Mesothelial cell of epicardium (in vitro differentiated cells): ENCODE measurements at places on chromosomes 4 and X.

GRCh38 chrX:40244980-40245379 lies 147.2 kb upstream of the BCOR start:
- no peak for DNase-seq

GRCh38 chr4:146088690-146089089 lies 86.8 kb upstream of the LSM6 start:
- DNase-seq, result no peak

DNA sequence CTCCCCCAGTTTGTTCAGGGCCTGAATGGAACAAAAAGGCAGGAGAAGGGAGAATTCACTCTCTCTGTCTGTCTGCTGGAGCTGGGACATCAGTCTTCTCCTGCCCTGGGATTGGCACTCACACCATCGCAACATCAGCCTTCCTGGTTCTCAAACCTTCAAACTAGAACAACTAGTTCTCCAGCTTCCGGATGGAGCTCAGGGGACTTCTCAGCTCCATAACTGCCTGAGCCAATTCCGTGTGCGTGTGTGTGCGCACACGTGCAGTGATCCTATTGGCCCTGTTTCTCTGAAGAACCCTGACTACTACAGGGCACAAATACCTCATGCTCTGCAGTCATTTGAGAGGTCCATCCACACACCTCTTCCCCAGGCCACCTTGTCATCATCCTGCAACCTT lies 18.7 kb upstream of the MAN2B2 start:
- DNase-seq, result no peak

DNA sequence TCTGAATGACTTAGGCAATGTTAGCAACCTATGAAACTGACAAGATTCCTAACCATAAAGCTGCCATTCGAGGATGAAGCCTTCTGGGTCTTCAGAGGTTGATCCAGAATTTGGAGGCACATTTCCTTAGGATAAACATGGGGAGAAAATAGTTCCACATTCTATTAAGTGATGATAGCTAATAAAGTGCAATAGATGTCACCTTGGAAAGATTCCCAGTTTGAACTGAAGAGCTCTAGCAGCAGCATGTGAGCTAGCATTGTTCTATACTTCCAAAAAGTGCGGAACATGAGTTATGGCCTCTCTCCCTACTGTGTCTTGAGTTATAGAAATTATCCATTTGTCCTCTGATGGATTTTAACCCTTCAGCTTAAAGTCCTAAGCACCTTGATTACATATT lies 991.4 kb upstream of the SLIT2 start:
- no peak for DNase-seq

DNA sequence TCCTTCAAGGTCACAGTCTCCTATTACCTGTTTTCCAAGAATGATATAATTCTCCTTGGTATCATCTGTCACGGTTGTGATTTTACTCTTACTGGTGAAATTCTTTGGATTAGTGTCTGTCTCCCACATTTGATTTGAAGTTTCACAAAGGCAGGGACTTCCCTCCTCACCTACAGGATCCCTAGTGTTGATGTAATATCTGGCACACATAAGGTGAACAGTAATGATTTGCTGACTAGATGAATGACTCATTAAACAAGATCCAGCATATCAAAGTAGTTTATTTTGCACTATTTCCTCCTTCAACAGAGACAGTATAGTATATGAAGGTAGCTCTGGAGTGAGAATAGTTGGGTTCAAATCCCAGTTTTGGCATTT lies 135.3 kb upstream of the IL1RAPL2 start:
- DNase-seq, result no peak

GRCh38 chrX:316351-317325 lies 2.0 kb downstream of the GTPBP6 start:
- no peak for DNase-seq

DNA sequence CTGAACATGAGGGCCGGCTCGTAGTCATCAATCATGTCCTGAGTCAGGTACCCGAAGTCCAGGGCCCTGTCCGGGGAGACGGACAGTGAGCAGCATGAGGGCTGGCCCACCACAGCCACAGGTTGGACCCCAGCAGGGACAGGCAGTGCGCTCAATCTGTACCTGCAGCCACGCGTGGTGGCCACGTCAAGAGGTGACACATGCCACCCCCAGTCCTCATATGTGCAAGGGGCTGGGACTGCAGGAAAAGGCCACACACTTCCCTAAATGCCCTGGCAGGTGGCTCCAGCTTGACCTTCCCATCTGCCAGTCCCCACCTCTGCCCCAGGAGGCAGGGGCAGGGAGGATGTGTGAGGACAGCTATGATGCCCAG lies 73.8 kb upstream of the MXD4 start:
- peak; percentile 14 for DNase-seq

- DNase-seq, result no peak
These were observed 434.4 kb upstream of the FAM47C start for GRCh38 chrX:36573720-36574119.

DNA sequence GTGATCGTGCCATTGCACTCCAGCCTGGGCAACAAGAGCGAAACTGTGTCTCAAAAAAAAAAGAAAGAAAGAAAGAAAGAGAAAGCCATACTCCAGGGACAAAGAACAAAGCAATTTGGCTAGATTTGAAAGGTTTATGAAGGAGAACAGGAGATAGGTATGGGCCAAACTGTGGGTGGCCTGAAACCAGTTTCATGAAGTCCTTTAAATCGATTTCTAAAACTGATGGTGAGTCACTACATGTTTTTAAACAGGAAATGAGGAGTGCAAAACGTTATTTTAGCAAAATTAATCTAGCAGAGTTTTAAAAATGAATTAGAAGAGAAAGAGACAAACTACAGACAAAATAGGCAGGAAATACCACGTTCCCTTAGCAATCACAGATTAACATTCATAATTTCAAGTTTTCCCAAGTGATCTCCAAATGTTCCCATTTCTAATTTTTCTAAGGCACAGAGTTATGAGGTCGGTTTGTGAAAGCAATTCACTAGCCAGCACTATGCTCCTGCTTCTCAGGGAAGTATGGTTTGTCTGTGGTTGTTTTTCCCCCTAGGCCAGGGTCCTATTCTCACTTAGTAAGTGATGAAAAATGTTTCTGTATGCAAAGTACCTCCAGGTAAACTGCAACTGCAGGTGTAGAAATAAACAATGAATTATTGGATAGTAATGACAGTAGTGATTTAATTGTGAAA lies 190.6 kb downstream of the PPP3CA start:
- DNase-seq, result no peak

DNA sequence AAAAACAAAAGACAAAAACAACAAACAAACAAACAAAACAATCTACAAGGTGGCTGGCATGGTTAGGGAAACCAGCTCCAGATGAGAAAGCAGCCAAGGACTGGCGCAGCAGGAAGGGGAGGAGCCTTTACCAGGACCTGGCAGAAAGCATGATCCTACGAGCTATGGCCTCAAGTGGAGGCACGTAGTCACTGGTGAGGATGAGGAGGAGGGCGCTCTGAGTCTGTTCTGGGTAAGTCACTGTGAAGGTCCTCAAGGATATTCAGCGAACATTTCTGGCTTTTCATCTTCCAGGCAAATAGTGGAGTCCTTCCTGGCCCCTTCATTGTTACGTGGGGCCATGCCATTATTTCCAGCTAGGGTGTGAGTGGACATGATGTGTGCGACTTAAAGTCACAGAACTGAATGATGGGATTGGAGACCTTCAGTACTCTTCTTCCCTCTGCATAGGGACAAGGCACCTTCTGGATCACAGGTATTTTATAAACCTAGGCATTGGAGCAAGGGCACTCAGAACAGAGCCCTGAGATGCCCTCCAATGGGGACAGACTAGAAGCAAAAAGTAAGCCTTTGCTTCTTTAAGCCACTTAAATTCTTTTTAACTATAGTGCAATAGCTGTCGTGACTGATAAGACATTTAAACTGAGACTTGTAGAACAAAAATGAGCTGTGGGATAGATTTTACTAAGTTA lies 771.3 kb downstream of the RAB28 start:
- DNase-seq, result no peak

- no peak for DNase-seq
These were observed 728.9 kb downstream of the PCDH18 start for GRCh38 chr4:136803433-136803832.

DNA sequence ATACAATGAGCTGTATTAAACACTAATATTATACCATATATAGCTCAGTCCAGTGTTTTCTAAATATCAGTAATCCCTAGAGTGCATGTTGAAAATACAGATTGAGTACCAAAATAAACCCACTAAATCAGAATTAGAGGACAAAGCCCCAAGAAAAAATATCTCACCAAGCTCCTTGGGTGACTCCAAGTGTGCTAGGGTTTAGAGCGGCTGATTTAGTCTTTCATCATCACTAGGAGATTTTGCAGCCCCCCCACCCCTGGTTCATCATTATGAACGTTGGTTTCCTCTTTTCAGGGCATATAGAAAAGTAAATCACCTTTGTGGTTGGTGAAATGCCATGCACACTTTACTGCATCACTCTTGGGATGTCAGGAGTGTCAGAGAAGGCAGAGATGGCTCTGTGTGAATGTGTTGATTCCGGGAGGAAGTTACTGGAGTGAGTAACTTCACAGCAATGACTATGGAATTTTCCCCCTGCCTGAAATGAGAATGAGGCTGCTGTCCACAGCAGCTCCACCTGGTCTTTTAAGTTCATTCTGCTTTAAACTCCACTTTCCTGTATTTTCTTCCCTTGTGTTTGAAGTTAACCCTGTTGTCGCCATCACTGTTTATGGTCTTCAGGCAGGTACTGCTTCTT lies 25.2 kb upstream of the ANAPC4 start:
- no peak for DNase-seq

DNA sequence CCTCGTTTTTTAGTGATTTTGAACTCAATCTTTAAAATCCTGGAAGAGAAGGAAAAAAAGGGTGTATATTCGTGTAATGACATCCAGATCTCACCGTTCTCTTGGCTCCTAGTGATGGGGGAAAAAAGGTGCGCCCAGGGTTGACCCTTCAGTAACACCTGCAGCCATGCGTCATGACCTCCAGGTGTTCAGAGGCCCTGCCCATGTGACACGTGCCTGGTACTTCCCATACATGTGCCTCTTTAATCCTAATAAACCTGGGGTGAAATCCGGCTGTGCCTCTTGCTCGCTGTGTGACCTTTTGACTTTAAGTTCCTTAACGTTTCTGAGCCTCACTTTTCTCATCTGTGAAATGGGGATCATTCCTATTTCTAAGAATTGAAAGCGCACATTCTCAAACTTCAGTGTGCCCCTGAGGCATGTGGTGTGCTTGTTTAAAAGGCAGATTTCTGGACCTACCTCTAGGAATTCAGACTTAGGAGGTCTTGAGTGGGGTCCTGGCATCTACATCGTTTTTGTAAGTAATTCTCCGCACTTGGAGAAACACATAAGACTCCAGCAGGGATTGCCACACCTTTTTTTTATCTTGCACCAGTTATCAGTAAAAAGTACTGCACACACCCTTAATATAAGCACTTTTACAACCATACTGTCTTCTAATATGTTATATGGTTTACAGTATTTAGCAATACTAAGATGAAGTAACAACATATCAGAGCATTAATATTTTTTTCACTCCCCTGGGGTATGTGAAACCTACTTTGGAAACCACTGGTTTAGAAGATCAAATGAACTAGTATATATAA lies 90.1 kb downstream of the RELL1 start:
- DNase-seq, result no peak

- no peak for DNase-seq
These were observed 162.1 kb upstream of the KIT start for GRCh38 chr4:54495641-54496040.

DNA sequence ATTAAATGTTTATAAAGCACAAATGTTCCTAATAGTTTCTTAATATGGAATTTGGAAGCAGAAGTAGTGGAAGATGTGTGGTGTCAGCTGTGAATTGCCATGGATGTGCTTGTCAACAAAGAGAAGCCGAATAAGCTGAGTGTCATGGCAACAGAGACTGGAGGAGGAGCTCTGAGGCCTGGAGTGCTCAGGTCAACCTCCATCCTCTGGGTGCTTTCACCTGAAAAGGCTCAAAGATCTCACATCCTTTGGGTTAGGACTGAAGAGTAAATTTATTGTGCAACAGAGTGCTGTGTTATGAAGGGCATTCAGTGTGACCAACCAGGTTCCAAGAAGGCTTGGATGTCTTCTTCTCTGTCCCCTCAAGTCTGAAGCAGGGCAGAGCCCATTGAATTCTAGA lies 18.7 kb downstream of the SGMS2 start:
- no peak for DNase-seq

GRCh38 chr4:88215351-88215750 lies 56.9 kb upstream of the ABCG2 start:
- no peak for DNase-seq

DNA sequence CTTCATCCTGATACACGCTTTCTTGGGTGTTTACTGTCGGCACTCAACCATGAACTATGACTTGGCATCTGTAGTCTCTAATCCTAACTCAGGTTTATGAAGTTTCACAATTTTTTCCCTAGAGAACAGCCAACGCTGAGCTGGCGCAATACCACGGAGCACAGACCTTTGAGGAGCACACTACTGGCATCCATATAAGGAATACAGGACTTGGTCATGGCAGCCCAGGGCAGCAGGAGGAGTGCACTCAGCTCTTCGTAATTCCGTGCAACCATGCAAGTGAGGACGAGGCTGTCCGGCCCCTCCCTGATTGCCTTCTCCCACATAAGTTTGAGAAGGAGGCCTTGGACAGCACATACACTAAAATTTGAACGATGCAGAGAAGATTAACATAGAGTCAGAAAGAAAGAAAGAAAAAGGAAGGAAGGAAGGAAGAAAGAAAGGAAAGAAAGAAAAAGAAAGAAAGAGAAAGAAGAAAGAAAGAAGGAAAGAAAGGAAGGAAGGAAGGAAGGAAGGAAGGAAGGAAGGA lies 41.0 kb upstream of the PDLIM5 start:
- no peak for DNase-seq

DNA sequence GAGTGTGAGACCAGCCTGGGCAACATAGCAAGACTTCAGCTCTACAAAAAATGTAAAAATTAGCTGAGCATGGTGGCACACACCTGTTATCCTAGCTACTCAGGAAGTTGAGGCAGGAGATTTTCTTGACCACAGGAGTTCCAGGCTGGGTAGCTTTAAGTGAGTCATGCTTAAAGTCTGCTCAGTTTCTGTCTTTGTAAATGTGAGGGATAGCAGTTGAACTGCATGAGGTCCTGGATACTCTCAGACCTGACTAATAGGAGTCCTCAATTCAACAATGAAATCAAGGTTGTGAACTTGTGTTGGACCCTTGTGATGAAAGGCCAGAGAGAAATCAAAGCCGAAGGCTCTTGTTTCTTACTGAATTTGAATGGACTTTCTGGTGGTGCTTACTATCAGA lies 45.2 kb downstream of the STARD8 start:
- no peak for DNase-seq

- DNase-seq, result no peak
These were observed 29.0 kb upstream of the CCNG2 start for GRCh38 chr4:77127837-77128621.

- DNase-seq, result peak; percentile 42
These were observed 941.2 kb upstream of the TENM3 start for GRCh38 chr4:181301735-181302710.

GRCh38 chrX:115650916-115651315 lies 89.9 kb downstream of the PLS3 start:
- peak; percentile 52 for DNase-seq

DNA sequence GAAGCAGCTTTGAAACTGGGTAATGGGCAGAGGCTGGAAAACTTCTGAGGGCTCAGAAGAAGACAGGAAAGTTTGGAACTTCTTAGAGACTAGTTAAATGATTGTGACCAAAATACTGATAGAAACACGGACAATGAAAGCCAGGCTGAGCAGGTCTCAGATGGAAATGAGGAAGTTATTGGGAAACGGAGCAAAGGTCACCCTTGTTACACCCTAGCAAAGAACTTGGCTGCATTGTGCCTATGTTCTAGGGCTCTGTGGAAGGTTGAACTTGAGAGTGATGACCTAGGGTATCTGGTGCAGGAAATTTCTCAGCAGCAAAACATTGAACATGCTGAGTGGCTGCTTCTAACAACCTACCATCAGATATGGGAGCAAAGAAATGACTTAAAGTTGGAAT lies 50.8 kb upstream of the FBXW7 start:
- DNase-seq, result no peak

- DNase-seq, result no peak
These were observed 111.9 kb downstream of the SORBS2 start for GRCh38 chr4:185700048-185700447.
